ENCODE measurements at places on chromosomes 7 and 10. TPM values are rescaled to one million over a fixed set of nuclear protein-coding genes. Genes with fewer than 3 reads are reported as not detected.

TFPI2 gene
- total RNA-seq = 59.6 TPM

AKAP9 gene
- total RNA-seq = 33.9 TPM

DENND2A gene
- 4.8 TPM for total RNA-seq

GFRA1 gene
- total RNA-seq = 0.39 TPM

SLC26A3 gene
- total RNA-seq = not detected

ZCCHC24 gene
- 33.8 TPM for total RNA-seq

All from smooth muscle cell of the pulmonary artery (primary cell).